Breast epithelium (tissue), 4 donors: ENCODE measurements at places on chromosomes 16 and 17.

- peak; percentile 53 for DNase-seq
These were observed 44.3 kb upstream of the HELZ start for GRCh38 chr17:67289181-67289876.

DNA sequence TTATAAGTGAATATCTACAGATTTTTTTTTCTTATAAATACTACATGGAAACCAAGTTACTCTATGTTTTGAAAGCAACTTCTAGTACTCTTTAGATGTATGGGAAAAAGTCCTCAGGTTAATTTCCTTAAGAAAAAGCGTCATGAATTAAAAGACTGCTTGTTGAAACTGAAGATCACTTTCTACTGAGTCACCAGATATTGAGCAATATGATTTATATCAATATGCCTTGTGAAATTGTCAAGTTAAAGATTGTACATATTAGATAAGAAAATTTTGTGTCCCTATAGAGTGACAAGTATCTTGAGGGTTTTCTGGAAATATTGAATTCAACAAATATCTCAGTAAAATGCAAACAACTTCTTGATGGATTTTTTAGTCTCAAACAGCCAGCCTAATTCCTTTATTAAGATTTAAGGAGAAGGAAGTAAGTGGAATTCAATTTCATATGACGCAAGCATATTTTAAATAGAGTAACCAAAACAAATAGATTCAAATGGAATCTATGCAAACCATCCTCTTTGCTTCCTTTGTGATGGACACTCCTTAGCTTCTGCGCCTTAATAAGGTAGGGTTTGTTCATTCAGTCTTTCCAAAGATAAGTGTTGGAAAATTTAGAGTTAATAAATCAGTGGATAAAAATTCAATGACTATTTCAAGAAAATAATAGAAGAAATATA, 16.6 kb downstream of the KRT12 start:
- no peak for DNase-seq

GRCh38 chr16:15427648-15428239, 6.6 kb upstream of the BMERB1 start:
- DNase-seq = peak; percentile 35

DNA sequence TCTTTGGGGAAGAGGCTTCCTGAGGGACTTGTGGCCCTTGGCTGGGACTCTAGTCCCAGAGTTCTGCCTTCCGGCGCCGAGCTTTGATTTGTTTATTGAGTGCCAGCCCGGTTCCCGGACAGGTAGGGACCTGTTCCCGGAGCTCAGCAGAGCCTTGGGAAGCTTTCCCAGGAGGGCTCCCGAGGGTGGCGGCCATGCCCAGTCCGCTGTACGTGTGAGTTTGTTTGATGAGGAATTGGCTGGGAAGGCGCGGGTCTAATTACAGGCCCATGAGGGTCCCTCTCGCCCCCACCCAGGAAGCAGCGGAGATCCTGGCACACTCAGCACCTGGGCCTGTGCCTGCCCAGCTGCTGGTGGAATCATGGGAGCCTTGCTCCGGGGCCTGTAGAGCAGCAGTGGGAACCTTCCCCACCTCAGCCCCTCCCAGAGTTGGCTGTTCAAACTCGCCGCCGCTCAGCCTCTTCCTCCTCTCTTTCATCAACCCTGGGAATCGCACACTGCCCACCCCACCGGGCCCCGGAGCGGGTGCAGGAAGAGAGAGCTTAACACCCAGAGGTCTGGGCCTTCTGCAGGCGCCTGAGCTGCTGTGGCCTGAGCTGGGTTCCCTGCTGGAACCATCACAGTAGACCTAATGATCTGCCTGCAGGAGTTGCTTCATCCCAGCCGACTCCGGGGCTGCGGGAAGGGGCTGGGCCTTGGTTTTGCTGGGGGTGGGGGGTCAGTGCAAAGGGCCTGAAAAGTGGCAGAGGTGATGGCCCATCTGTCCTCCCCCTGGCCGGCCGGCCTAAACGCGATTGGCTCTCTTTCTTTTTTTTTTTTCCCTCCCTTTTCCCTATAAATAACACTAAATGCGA, 313.7 kb downstream of the SEC14L1 start:
- DNase-seq = peak; percentile 76

DNA sequence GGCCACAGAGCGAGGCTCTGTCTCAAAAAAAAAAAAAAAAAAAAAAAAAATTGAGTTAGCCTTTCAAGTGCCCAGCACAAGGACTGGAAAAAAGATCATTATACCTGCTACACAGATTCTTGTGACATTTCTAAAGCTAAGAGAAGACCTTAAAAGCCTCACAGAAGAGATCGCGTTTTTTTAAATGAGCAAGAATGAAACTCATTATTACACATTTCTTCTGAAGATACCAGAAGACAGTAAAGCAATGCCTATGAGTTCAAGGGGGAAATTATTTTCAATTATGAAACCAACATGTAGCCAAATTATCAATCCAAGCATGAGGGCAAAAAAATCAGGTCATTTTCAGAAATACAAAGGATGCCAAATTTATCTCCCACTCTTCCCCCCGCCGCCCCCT, 56.8 kb downstream of the MED13 start:
- no peak for DNase-seq

GRCh38 chr17:13953841-13954240, 115.5 kb upstream of the COX10 start:
- no peak for DNase-seq

DNA sequence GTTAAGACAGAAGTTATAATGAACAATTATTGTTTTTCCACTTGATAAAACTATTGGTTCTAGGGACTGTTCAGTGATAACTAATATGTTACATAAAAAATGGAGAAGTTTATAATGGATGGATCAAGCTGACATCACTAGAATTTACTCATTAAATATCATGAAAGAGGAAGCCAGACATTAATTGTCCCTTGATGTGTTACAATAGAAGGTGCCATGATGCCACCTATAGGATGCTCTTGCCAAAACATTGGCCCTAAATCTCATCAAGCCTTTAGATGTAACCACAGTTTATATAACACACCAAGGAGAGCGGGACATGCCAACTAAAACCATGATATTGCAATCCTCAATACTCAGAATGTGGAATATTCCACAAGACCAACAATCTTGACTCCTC, 147.9 kb upstream of the MON1B start:
- no peak for DNase-seq

DNA sequence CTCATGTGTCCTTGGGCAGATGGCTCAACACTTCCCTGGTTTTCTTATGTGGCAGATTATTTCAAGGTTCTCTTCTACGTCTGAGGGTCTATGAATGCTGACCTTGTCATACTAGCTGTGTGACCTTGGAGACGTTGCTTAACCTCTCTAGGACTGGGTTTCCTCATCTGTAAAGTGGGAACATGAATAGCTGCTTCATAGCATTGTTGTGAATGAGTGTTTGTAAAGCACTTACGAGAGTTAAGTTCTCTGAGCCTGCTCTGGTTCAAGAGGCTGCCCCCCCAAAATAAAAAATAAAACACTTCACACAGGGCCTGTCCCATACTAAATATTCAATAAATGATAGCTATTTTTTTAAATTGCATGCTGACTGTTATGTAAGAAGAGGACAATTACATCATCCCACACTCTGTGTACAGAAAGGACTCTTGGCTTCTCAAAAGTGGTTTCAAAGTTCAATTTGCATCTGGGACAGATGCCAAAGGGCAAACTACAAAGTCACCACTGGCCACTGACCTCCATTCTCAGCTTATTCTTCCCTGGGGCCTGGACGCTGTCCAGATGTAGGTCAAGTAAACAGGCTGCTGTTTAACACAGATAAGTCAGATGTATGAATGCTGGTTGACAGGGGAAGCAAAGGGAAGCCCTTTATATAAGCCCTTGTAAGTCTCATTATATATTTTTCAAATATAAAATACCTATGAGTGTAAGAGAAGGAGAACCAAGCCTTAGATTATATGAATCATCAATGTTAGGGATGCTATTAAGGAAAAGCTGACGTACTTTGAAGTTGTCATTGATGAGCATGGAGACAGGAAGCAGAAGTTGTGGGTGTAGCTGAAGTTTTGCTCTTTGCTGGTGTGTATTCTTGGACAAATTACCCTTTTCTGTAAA, 15.4 kb upstream of the NDEL1 start:
- DNase-seq = peak; percentile 45

GRCh38 chr16:22400900-22401299, 26.5 kb upstream of the CDR2 start:
- no peak for DNase-seq

DNA sequence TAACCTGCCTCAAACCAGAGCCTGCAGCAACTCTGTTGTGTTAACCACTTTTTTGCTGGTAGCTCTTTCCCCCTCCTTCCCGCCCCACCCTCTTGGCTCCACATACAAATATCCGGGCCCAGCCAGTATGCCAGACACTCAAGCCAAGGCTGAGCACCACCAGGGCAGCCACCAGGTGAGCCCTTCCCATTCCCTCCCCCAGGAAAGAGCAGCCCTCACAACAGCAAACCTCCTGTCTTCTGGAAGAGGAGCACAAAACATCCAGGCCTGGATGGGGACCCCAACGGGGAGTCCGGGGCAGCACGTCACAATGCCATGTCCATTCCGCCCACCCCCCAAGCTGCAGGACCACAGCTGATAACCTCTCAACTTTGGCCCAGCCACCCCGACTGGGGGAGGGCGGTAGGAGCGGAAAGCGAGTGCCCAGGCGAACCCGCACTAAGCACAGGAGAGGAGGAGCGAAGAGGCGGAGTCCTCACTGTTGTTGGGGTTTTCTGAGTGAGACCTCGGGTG, 757 bp downstream of the ORMDL3 start:
- no peak for DNase-seq

- no peak for DNase-seq
These were observed 32.9 kb upstream of the YPEL2 start for GRCh38 chr17:59298521-59298920.

DNA sequence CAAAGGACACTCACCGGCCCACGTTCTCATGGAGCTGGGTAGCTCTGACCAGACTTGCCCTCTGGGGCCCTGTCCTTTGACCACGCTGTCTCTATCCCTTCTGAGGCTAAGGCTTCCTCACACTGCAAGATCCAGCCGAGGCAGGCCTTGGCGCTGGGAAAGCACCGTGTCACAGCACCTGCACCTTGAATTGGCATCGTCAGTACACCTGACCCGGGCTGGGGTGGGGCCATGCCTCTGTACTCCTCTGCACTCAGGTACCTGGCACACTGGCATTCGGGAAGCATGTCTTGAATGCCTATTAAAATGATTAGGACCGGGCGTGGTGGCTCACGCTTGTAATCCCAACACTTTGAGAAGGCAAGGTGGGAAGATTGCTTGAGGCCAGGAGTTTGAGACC, 6.0 kb downstream of the TBC1D24 start:
- no peak for DNase-seq
